Natural killer cell treated with Interleukin-12 subunit alpha and Interleukin-12 subunit beta and Interleukin-15 and Interleukin-18, amount 100 ng/mL, for 72 hours (primary cell): ENCODE measurements at places on chromosomes 7 and 10. TPM values are rescaled to one million over a fixed set of nuclear protein-coding genes. Genes with fewer than 3 reads are reported as not detected.

DNA sequence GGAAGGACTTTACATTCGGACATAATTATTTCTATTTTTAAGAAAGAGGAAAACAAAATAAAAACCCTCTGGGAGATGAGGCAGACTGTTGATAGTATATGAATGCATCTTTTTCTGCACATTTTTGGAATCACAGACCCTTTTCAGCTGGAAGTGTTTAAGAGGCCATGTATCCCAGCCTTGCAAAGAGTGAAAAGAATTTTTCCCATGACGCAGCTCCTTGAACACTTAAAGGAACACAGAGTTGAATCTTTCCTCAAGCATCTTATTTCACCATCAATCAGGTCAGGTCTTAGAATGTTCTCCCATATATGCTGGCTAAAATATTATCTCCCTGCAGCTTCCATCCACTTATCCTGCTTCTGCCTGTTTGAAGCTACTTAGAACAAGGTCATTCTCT lies 45.9 kb upstream of the PAPSS2 start:
- no peak for DNase-seq

DNA sequence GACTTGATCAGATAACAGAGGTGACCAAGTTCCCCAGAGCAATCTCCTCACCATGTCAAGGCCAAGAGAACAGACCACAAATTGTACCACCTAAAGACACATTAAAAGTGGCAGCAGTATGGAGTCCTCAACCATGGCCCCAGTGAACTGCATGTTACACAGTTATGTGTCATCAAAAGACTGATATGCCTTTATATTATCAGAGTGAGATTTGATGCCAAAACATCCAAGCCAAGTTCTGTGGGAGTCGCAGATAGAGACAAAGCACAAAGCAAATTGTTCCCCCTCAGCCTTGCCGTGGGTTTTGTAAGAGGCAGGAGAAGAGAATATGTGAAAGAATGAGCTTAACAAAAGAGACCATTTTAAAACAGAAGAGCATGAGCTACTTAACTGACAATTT lies 39.2 kb upstream of the TES start:
- DNase-seq = no peak

- DNase-seq = no peak
Measured at GRCh38 chr7:141014125-141014523, 628 bp downstream of the MRPS33 start.

Gene GBX1
- total RNA-seq = not detected

DNA sequence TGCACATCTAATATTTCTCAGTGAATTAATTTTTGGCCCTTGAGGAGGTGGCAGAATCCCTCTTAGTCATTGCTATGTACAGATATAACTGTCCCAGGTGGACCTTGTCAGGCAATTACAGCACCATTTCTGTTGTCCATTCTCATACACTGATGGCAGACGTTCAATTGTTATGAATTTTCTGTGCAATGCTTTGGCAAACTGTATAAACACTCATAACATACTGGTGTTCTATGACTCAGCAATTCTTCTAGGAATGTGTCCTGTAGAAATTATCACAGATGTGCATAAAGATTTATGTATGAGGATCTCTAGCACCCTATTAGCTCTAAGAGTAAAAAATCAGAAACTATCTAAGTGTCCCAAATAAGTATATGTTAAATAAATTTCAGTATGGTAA lies 80.8 kb downstream of the DNAJB9 start:
- DNase-seq = no peak
